ENCODE measurements at places on chromosomes 13 and 19.
A peak's percentile ranks its signal among the peaks of the same experiment; 100 is the strongest.

GRCh38 chr19:55027472-55028337, 10.4 kb downstream of the GP6 start:
- peak; percentile 69 for DNase-seq

GRCh38 chr19:46040952-46041500, at the start of gene IGFL4:
Gene IGFL4 (minus strand): TSS chr19:46041002. CDS start chr19:46040962, 40 bp downstream.
- DNase-seq, result no peak

GRCh38 chr13:41150058-41150457, 17.5 kb upstream of the KBTBD6 start:
- DNase-seq, result no peak

- DNase-seq, result no peak
Observed at GRCh38 chr19:52943884-52944643, 18.6 kb downstream of the ZNF816 start.

GRCh38 chr13:100527644-100528043, 60.9 kb downstream of the GGACT start:
- DNase-seq, result no peak

DNA sequence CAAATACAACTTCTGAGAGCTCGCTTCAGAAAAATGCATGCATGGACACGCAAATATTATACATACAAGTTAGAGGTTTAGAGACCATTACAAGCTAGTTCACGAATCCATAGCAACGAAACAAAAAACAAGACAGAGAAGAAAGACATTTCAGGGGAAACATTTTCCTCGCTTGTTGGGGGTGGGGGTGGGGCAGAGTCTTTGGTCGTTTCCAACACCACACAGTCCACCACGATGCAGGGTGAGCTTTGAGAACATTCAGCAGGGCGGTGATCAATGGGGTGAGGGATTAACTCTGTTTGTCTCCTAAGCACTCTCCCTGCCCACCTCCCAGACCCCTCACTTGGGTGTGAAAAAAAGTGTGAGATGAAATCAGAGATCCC, 651 bp downstream of the OXGR1 start:
- DNase-seq, result no peak

GRCh38 chr19:12786141-12786870, 5.0 kb upstream of the JUNB start:
- DNase-seq, result no peak

GRCh38 chr19:45251452-45252354, 632 bp downstream of the MARK4 start:
- no peak for DNase-seq

GRCh38 chr13:39107561-39107960, 69.3 kb downstream of the NHLRC3 start:
- no peak for DNase-seq

- no peak for DNase-seq
Observed at GRCh38 chr13:39315796-39316195, 277.5 kb downstream of the NHLRC3 start.

DNA sequence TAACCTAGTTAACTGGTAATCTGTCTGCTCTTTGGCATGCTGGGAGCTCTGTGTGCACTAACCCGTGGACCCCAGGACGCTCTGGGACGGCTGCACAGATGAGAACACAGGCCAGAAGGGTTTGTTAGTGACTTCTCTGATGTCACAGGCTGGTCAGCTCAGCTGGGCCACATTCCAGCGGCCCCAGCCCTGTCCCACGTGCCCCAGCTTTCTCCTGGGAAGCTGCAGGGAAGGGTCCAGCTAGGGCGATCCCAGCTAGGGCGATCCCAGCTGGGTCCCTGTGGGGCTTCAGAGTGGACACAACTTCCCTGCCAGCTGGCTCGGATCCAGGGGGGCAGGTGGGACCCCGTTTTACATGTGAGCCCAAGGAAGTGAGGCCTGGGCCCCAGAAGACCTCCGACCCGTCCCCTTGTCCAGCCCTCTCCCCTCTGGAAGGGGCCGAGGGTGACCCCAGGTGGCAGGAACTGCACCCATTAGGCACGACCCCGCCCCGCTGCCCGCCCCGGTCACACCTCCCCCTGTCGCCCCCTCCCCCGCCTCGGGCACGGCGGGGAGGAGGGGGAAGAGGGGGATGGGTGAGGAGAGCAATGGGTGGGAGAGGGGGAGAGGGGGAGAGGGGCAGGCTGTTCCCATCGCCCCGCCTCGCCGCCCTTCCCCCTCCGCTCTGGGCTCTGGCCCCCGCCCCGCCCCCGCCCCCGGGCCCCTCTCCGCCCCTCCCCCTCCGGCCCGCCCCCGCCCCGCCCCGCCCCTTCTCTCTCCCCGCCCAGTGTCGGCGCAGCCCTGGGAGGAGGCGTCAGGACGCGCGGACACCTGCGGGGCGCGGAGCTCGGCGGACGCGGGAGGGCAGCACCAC, 75.2 kb upstream of the MCF2L start:
- DNase-seq, result no peak

DNA sequence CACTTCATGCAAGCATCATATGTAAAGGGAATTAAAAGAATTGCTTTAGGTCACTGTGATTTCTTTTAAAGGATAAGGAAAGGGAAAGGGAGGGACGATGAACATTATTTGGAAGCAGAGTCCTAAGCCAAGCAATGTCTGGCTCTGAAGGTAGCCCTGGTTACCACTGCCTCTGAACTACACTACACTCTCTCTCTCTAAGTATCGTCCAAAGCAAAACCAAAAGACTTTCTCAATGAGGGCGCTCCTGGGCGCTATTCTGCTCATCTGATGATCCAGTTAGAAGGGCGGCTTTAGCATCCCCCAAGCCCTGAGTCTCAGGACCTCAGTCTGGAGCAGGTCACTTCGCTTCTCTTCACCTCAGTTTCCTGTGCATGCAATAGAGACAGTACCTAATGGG, 26.2 kb downstream of the FOXO1 start:
- no peak for DNase-seq

GRCh38 chr13:37597477-37598025, 1.0 kb downstream of the POSTN start:
- DNase-seq, result peak; percentile 27

DNA sequence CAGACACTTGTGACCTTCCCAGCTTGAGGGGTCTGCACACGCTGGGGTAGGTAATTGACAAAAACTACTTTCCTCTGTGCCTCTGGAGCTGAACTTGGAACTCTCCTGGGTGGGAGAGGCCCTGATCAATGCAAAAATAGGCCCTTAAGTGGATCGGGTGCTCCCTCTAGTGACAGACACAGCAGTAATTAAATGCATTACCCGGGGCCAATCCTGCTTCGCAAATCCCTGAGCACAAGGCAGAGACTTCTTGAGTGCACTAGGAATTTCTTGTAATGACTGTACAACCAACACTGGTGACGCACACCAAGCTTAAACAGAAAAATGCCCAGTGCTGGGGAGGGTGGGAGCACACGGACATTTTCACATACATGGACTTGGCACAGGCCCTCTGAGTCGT, 10.6 kb upstream of the UBE2S start:
- peak; percentile 77 for DNase-seq

- DNase-seq, result no peak
Observed at GRCh38 chr13:42495255-42495654, 78.7 kb upstream of the TNFSF11 start.

DNA sequence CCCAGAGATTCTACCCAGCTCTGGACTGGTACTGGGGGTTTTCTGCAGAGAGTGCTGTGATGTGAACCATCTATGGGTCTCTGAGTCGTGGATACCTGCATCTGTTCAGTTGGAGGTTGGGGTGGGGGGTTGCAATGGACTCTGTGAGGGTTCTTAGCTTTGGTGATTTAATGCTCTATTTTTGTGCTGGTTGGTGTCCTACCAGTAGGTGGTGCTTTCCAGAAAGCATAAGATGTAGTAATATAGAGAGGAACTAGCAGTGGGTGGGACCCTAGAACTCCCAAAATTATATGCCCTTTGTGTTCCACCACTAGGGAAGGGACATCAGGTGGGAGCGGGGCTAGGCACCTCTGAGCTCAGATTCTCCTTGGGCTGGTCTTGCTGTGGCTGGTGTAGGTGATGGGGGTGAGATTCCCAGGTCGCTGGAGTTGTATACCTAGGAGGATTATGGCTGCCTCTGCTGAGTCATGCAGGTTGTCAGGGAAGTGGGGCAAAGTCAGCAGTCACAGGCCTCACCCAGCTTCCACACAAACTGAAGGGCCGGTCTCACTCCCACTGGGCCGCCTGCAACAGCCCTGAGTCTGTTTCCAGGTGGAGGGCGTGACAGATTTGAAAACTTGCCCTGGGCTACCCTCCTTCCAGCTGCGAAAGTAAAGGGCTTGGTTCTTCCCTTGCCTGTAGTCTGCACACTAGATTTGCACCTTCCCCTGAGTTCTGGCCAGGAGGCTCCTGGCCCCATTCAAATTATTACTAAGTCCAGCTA, 573.0 kb upstream of the SLITRK1 start:
- DNase-seq, result no peak

- DNase-seq, result no peak
Observed at GRCh38 chr13:54965881-54966280, 1937.3 kb downstream of the OLFM4 start.

DNA sequence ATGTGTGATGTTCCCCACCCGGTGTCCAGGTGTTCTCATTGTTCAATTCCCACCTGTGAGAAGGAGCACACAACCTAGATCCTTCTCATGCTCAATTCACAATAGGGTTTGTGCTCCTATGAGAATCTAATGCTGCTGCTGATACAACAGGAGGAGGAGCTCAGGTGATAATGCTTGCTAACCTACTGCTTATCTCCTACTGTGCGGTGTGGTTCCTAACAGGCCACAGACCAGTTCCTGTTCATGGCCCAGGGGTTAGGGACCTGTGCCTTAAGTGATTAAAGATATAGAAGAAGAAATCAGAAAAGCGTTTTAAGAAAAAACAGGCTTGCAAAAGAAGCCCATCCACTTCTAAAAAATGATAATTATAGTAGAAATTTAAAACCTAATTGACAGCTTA, 17.5 kb downstream of the DLEU7 start:
- no peak for DNase-seq

- no peak for DNase-seq
Observed at GRCh38 chr19:6041071-6041470, 63.1 kb upstream of the RANBP3 start.

DNA sequence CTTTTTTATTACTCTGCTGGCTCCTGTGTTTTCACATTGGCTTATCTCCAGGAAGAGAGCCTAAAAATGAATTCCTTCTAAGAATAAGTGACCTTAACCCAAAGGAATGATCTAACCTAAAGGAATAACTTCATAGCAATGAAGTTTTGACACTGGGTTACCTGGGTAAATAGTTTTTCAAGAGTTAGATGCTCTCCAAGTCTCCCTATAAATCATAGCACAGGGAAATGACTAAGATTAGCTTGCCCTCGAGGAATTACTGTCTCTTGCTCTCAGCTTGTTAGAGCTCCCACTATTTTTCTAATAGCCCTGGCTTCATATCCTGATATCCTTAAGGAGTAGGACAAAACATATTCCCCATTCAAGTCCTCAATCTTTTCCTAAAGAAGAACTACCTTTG, 66.3 kb downstream of the SPRY2 start:
- no peak for DNase-seq
